ENCODE measurements at places on chromosomes 2 and 18.
A peak's percentile ranks its signal among the peaks of the same experiment; 100 is the strongest.

DNA sequence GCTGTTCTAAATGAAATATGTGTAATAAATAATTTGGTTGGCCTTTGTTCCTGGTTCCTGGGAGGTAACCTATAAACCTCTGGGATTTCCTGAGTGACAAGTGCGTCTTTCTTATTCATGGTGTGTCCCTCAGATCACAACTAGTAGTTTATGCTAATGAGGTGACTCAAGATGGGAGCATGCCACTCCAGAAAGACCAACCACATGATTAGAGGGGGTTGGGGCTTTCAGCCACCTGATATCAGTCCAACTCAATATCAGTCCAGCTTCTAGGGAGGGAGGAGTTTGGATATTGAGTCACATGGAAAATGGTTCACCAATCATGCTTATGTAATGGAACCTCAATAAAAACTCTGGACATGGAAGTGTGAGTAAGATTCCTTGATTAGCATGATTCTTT lies 96.6 kb downstream of the QPCT start:
- no peak for DNase-seq

DNA sequence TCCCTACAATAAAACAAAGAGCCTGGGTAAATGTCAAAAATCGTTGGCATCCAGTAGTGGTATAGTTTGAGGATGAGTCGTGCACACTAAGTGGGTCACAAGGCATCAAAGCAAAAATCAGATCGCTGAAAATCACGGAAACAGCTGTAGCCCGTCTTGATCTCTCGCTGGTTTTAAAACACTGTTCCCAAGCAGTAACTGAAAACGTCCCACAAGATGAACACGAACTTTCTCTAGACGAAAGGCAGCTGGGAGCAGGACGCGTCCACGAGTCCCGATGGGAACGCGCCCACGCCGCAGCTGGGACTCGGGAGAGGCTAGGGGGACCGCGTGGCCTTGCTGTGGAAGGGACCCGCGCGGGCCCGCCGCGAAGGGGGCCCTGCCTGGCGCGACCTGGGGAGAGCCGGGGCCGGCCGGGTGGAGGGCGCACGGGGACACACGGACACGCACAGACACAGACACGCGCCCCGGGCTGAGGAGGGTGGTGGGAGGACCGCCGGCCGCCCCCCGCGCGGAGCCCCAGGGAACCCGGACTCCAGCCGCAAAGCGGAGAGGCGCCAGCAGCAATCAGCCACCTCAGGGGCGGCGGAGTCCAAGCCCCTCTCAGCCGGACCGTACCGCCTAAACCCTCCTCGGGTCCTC lies 651 bp downstream of the STK17B start:
- DNase-seq = no peak

- DNase-seq = no peak
Measured at GRCh38 chr2:123747326-123747725, 277.8 kb upstream of the CNTNAP5 start.

GRCh38 chr18:31497404-31497835 lies 557 bp upstream of the DSG2 start:
- DNase-seq = no peak

DNA sequence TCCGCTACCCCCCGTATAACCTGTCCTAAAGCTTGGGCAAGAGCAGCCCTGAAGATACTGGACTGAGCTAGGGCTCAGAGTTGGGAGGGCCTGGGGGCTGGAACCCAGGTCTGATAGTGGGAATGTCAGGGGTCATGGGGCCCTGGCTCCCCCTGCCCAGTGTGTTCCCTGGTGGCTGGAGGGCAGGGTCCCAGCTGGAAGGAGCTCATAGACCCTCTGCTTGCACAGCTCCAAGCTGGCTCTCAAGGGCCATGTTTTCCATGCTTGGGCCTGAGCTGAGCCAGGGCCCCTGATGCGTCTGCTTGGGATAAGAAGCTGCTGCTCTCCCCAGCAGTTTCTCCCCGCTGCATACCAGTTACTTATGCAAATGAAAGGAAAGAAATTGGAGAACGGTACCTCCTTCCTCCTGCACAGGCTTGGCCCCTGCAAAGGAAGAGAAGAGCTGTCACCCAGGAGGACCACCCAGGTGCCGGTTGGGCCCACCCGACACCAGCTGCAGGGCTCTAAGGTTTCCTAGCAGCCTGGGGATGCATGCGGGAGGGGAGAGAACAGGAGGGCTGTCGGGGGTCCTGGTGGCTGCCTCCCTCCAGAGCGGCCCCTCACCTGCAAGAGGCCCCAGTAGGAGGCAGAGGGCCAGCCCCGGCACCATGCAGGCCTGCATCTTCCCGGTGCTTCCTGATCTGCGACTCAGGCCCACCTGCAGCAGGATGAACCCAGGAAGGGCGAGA lies 628 bp downstream of the OTOS start:
- DNase-seq = no peak

DNA sequence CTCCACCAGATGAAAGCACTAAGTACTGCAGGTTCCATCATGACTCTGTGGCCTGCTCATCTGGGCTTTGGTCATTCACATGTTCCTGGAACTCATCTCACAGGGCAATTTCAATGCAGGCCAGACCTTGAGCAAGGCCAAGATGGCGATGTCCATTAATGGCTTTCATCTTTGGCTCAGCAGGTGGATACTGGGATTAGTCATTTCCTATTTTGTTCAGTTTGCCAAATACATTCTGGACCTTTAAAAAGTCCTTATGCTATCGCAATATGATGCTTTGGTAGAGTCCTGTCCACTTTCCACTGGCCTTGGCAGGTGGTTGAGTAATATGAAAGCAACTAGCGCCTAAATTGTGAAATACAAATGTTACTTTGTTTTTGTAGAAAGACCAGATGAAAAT lies 170.1 kb upstream of the REV1 start:
- DNase-seq = no peak

- DNase-seq = no peak
Measured at GRCh38 chr2:233363744-233364235, 9.5 kb downstream of the DGKD start.

DNA sequence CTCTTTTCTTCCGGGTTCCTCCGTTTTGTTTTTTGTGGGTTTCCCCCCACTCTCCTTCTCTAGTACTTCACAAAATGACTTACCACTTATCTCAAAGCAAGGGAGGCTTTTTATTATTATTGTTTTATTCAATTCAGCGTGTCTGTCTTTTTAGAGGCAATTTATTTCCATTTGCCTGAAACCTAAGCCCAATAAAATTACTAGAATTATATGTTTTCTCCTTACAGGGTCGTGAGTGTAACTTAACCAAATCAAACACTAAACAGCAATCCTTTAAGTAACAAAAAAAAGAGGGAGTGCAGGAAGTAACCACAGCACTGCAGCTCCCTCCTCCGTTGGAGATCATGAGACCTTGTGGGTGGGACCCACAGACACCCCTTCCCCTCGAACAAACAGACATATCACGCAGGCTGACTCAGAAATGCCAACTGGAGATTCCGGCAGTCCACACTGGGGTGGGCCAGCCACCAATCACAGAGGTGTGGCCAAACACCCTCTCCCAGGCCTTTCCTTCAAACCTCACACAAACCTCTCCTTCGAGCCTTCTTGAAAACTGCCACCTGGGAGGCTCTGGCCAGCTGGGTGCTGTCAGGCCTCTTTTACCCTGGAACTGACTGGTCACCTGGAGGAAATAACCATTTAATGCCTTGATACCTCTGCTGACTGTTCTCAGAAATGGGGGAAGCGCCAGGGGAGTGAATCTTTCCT lies 207.1 kb upstream of the SMAD2 start:
- no peak for DNase-seq

DNA sequence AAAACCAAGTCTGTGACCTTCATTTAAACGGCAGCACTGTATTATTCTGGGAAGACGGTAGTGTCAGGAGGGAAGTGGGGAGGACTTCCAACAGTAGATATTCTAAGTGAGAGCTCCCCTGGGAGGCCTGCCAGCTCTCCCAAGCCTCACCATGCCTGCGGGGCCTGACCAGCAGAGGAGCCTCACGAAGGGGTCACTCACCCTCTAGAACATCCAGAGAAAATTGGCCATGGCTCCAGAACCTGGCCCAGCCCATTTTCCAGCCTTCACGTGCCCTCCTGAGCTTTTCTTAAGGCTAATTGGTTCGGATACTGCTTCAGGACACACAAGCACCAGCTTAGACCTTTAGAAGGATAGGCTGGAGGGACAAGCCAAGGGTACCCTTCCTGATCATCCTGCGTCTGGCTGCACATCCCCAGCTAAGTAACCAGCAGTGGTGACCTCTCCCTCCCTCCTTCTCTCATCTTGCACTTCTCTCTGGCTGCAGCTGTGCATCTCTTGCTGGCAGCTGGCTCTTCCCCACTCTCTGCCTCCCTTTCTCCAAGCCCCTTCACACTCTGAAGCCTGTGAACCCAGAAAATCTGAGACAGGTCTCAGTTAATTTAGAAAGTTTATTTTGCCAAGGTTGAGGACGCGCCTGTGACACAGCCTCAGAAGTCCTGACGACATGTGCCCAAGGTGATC lies 120.1 kb upstream of the PKDCC start:
- DNase-seq = no peak

DNA sequence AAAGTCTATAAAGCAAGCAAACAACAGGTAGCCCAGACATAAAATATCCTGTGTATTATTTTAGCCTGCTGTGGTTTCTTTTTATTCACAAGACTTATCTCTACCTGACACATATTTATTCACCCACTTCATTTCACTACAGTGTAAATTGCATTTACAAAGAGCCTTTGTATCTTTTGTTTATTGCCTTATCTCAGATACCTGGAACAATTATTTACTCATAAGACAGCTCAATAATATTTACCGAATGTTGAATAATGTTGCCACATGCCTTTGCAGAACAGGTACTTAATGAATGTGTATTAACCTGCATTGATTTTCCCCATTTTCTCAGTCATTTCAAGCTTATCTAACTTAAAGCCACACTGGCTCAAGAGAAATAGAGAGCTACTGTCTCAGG lies 603.6 kb downstream of the FBXO15 start:
- no peak for DNase-seq

GRCh38 chr2:149331023-149331400 lies 625 bp downstream of the LYPD6 start:
- peak; percentile 18 for DNase-seq

DNA sequence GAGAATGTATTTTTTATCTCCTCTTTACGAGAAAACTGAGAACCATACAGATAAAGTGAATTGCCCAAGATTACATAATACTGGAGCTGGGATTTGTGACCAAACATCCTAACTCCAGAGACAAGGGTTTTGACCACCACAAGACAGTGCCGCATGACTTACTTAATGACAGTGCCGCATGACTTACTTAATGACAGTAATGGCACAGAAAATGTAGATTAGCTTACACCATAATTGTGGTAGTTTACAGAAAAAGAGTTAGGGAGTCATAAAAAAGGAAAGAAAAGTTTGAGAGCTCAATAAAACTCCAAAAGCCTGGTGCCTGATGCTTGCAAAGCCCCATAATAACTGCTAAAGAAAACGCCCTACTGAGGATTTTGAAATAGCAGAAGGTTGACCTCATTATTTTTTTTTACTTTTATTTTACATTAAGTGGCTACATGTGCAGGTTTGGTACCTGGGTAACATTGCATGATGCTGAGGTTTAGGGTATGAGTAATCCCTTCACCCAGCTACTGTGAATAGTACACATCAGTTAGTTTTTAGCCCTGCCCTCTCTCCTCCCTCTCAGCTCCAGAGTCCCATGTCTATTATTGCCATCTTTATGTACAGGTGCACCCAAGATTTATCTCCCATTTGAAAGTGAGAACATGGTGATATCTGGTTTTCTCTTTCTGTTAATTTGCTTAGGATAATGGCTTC lies 310.0 kb upstream of the UBE2E3 start:
- no peak for DNase-seq

- DNase-seq = no peak
Measured at GRCh38 chr2:75896779-75897366, 186.2 kb upstream of the GCFC2 start.

DNA sequence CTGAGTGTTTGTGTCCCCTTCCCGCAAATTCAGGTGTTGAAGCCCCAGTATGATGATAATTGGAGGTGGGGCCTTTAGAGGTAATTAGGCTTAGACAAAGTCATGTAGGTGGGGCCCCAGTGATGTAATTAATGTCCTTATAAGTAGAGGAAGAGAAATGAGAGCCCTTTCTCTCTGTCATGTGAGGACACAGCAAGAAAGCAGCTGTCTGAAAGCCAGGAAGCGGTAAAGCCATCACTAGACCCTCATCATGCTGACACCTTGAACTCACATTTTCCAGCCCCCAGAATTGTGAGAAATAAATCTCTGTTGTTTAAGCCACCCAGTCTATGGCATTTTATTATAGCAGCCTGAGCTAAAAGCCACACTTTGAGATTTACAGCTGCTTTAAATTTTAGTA lies 1580.0 kb downstream of the LRP1B start:
- DNase-seq = no peak

DNA sequence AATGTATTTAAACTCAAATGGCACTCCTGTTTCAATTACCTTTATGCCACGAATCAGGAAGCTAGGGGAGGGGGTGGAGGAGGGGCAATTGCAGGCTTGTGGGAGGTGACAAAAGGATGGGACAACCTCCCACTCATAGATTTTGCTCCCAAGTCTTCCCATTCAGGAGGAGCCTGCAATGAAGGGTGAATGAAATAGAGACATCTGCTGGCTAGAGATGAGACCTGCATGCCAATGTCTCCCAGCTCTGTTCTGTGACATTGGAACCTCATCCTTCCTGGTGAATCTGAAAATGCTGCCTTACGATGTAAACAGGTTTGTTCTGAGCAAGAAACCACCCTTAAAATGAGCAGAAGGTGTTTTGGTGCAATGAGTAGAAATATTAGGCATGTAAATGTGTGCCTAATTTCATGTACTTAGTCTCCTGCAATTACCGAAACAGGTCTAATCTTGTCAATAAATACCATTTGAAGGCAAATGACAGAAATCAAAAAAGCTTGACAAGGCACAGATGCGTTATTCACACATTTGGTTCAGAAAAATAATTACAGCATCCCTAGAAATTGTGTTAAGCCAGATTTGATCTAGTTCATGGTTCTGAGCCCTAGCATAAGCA lies 2.7 kb upstream of the PID1 start:
- DNase-seq = peak; percentile 55

- DNase-seq = no peak
Measured at GRCh38 chr2:112818094-112818902, 18.3 kb downstream of the IL1B start.

GRCh38 chr2:182933629-182934028 lies 67.2 kb upstream of the FRZB start:
- DNase-seq = no peak

- no peak for DNase-seq
Measured at GRCh38 chr2:207269038-207269437, 103.3 kb upstream of the KLF7 start.

GRCh38 chr2:104965900-104966299 lies 72.0 kb upstream of the MRPS9 start:
- DNase-seq = no peak

GRCh38 chr2:201257956-201258665 lies 2.2 kb upstream of the CASP8 start:
- no peak for DNase-seq
